Tibial artery (tissue), 4 donors: ENCODE measurements at places on chromosomes 16 and 17.
A peak's percentile ranks its signal among the peaks of the same experiment; 100 is the strongest.

DNA sequence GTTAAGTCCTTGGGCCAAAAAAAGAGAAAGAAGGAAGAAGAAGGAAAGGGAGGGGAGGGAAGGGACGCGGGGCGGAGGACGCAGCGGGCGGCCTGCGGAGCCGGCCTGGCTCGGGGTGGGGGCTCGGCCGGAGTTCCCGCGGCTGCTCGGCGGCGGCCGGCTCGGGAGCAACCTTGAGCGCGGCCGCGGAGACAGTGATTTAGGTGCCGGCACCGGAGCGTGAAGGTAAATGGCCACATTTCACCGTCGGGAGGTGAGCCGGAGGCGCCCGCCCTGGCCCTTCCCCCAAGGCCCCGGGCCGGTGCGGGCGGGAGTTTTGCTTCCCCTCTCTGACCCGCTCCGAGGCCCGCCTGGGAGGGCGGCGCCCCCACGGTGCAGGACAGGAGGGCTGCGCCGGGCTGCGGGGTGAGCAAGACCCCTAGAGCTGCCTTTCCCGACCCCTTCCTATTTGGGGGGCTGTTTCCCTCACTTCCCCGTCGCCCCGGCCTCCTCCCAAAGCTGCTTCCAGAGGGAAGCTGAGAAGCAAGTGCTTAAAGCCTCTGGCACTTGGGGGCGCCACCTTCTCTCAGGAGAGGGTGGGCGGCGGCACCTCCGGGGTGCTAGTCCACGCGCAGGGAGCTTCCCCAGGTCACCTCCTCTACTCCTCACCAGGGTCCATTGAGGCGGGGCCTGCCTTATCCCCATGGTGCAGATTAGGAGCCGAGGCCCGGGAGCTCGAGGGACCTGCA, 56.5 kb downstream of the MRM1 start:
- no peak for DNase-seq

DNA sequence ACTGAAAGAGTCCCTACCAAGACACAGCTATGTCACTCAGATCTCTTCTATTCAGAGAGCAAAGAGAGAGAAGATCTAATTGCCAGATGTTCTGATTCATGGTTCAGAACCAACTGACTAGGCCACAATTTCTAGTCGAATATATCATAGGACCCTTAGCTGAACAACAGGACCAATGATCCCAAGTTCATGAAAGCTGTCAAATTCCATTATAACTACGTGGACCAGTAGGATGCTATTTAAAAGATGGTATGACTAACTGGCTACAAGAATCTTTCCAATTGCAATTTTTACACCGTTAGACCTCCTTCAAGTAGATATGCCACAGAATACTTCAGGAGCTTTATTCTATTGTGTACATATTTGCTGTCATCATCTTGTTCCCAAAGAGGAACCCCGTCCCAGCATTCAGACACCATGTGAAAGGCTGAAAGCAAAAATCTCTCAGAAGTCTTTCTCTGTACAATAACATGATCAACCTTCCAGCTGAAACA, 26.0 kb downstream of the DCUN1D3 start:
- DNase-seq: no peak

GRCh38 chr16:25679511-25679910, 12.2 kb upstream of the HS3ST4 start:
- DNase-seq: no peak

GRCh38 chr16:2467528-2468232, 3.4 kb upstream of the NTN3 start:
- DNase-seq: peak; percentile 75

DNA sequence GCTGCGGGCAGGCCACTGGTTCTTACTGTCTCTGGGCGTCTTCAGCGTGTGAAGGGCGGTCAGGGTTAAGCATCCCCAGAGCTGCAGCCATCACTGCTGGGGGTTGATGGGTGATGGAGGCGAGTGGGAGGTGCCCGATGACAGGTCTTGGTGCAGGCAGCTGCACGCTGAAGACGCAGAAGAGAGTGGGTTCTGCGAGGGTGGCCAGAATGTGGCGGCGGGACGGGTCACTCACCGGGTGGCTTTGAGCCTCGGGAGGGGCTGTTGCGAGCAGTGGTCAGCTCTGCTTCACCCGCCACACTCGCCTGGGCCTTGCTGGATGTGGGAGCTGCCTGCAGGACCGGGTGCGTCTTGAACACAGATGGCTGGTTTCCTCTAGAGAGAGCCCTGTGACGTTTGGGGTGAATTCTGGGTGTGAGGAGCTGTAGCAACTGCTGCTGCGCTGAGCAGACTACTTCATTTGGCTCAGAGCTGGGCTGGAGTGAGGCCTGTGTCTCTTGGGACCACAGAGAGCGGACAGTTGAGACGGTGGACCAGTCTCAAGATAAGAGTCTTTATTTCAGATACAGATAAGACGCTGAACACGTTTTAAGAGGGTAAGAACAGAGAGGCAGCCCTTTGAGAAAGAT, 44.6 kb upstream of the ZNF750 start:
- no peak for DNase-seq

DNA sequence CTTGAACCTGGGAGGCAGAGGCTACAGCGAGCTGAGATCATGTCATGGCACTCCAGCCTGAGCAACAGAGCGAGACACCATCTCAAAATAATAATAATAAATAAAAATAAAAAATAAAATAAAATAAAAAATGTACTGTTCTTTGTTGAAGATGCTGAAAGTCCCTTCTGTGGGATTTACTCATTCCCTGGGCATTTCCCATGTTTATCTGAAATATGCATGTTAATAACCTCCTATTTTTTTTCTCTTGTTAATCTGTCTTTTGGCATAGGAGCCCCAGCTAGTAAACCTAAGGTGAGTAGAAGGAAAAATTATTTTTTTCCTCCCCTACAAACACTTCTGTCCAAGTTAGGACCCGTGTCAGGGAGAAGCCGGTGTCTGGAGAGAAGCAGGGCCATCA, 34.4 kb downstream of the TMEM92 start:
- DNase-seq: no peak
